ENCODE measurements at places on chromosomes 12 and 14.

GRCh38 chr14:81277096-81277495 is 56.3 kb upstream of the GTF2A1 start:
- DNase-seq, result no peak

DNA sequence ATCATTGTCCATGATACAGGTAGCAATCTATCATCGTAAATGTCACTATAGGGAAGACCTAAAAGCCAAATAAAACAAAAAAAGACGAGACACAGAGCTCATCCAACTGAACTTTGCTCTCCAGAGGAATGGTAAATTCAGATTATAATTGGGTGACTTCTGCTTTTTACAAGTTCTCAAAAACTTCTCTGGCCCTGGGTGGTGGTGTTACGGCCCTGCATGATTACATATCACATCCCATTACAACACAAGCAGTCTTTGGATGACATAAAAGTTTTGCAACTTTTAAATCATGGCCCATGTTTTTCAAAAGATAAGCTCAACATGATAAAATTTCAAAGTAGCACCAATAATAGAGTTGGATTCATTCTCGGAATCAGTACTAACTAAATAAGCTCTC is 299.6 kb downstream of the DIO2 start:
- DNase-seq, result no peak

DNA sequence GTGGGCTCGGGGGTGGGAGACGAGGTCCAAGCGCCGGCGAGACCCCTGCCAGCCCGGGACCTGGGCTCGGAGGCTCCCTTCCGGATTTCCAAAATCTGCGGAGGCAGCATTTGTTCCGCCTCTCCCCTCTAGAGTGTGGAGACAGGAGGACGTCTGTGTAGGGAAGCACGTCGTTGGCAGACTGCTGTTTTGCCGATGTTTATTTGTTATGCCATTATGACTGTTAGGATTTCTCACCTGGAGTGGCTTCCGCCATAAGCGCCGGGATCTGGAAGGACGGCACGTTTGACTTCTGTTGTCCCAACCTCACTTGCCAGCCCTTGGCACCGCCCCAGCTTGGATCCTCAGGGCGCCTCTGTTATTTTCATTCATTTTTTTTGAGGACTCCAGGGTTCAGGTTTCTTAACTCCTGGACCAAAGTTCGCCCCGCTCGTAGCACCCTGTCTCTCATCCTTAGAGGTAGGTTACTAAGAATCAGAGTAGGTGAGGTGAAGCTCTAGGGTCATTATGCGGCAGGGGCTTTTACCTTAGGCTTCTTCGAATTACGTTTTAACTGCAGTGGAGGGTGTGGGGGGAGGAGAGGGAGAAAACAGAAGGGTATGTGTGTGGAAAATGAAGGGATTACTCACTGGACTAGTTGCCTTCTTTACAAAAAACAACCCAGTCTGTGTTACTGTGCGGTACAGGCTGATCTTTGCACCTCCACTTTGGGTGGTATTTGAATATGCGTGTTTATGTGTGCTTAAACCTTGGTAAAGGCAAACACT is 547 bp upstream of the PYGL start:
- no peak for DNase-seq

GRCh38 chr14:57962325-57963035 is 96.6 kb upstream of the SLC35F4 start:
- no peak for DNase-seq

DNA sequence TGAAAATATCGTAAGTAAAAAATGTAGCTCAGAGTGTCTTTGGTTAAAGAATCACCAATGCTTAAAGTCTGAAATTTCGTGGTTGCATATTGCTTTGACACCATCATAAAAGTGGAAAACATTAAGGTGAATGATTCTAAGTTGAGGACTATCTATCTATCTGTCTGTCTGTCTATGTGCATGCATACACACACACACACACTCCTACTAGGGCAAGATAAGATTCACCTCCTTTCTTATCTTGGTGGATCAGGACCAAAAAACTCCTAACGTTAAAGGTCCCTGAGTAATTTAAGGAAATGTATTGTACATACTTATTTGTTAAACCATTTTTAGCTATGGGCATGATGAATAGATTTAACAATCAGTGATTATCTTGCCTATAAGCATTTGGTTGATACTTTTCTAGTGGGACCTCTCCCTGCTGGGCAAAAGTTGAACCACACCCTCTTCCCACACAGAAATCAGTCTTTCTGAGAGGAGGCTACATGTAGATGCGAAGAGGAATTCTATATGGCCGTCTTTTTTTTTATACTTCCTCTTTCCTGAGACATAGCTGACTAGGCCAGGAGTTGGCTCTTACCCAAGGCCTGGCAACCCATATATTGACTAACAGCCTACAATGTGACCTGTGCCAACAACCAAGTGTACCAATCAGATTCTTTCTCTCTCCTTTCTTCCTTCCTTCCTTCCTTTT is 19.3 kb upstream of the LLPH start:
- DNase-seq, result no peak

DNA sequence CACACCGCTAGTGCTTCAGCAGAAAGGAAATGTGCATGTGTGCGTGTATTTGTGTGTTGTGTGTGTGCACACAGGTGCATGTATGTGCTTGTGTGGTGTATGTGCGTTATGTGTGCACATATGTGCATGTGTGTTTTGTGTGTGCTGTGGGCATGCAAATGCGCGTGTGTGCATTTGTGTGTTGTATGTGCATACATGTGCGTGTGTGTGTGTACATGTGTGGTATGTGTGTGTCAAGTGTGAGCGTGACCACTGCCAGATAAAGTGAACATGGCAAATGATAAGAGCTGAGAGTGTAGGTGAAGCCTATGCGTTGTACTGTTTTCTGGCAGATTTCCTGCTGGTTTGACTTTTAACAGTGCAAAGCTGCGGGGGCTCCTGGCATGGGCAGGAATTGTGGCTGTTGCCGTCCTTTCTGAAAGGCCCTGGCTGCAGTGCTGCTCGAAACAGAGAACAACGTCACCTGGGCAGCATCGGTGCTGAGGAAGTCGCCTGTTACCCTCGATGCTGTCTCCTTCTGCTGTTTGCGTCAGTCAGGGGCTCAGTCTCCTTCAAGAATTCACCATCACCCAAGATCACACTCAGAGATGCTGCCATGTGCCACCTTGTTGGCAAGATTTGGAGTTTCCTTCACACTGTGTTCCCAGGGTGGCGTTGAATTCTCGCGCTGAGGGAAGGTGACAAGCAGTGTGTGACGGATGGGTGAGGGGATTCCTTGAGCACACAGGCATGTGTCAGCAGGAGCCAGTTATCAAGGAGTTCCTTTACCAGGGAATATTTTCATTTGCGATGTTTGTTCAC is 56.1 kb downstream of the ADGRD1 start:
- no peak for DNase-seq

GRCh38 chr12:53791735-53792326 is 40.1 kb upstream of the CISTR start:
- DNase-seq, result no peak

DNA sequence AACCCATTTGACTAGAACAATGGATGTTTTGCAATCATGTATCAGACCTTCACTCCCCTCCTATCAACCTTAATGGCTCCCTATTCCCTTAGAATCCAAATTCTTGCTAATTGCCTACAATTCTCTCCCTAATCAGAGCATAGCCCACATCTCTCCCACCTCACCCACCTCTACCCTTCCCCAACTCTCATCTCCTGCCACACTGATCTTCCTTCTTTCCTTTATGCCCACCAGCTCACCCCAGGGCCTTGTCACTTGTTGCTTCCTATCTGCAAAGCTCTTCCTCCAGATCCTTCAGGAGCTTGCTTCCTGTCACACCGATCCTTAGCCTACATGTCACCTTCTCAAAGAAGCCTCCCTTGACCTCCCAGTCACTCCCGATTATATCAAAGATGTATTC is 177.8 kb downstream of the KSR2 start:
- DNase-seq, result no peak

DNA sequence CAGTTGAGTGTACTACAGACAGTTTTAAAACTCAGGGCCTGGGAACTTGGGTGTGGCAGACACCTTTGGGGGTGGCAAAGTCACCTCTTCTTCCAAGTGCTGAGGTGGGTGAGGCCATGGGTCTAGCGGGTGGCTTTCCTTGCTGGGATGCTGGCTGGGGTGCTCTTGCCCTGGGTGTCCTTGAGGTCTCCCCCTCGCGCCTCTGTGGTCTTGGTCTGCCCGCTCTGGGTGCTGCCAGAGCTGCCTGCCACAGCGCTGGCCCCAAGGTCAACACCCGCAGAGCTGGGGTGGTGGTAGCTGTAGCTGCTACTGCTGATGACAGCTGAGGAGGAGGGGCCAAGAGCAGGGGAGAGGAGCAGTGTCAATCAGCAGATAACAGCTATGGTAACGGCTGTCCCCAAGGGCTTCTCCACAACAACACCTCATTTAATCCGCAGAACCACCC is 6.8 kb downstream of the KRT74 start:
- no peak for DNase-seq

DNA sequence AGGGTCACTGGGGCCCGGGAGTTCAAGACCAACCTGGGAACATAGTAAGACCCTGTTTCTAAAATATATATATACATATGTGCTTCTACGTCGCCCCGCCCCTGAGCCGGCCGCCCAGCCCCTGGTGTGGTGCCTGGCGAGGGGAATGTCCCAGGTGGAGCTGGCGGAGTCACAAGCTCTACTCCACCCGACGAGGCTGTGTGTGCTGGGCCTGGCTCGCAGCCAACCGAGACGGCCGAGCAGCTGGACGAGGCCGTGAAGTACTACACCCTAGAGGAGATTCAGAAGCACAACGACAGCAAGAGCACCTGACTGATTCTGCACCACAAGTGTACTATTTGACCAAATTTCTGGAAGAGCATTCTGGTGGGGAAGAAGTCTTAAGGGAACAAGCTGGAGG is 22.1 kb upstream of the ITPK1 start:
- DNase-seq, result no peak

GRCh38 chr14:65228956-65229747 is 126.8 kb upstream of the MAX start:
- DNase-seq, result no peak

- no peak for DNase-seq
These were observed 2.0 kb upstream of the BEGAIN start for GRCh38 chr14:100589071-100589759.

- DNase-seq, result no peak
These were observed 68.5 kb upstream of the AMN1 start for GRCh38 chr12:31797230-31797872.

- DNase-seq, result peak; percentile 24
These were observed 112.5 kb upstream of the MED13L start for GRCh38 chr12:116389990-116390389.

GRCh38 chr14:61333087-61333486 is 11.7 kb downstream of the PRKCH start:
- DNase-seq, result no peak

DNA sequence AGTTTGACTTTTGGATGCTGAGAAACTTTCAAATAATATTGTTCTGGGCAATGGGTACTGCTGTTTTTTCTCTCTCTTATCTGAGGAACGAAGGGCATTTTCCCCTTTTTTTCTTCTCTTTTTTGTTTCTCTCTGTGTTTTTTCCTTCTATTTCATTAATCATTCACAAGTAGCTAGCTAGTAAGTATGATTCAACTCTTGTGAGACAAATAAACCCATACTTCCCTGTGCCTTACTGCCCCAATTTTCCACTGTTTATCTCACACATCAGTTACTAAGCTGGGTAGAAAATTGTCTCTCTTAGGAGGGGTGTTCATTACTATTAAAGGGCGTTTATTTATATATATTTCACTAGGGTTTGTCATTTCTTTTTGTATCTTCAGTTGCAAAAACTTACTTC is 437.6 kb downstream of the RERGL start:
- no peak for DNase-seq

DNA sequence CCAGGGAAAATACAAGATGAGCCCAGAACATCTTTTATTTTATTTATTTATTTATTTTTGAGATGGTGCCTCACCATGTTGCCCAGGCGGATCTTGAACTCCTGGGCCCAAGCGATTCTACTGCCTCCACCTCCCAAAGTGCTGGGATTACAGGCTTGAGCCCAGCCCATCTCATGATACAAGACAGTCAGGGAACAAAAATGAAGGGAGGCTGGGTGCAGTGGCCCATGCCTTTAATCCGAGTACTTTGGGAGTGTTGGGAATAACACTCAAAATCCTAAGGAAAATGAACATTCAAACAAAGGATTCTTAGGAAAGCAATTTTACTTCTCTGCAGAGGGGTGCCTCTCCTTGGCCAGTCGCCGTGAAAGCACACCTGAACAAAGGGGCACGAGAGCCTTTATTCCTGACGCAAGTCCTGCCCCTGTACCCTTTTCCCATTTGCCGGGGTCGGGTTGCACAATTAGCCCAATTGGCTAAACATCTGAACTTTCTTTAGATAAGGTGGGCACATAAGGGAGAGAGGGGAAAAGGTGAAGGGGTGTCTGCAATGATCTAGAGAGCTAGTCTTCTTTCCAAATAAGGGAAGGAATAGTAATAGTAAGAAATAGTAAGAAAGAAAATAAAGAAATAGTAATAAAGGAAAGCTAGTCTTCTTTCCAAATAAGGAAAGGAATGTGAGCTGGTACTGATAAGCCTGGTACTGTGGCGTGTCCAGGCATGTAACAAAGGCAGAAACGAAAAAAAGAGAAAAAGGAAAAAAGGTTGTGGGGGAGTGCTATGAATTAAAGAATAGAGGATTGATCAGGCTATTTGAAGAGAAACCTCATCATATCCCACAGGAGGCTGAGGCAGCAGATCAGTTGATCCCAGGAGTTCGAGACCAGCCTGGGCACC is 13.4 kb downstream of the NCAPD2 start:
- DNase-seq, result no peak

DNA sequence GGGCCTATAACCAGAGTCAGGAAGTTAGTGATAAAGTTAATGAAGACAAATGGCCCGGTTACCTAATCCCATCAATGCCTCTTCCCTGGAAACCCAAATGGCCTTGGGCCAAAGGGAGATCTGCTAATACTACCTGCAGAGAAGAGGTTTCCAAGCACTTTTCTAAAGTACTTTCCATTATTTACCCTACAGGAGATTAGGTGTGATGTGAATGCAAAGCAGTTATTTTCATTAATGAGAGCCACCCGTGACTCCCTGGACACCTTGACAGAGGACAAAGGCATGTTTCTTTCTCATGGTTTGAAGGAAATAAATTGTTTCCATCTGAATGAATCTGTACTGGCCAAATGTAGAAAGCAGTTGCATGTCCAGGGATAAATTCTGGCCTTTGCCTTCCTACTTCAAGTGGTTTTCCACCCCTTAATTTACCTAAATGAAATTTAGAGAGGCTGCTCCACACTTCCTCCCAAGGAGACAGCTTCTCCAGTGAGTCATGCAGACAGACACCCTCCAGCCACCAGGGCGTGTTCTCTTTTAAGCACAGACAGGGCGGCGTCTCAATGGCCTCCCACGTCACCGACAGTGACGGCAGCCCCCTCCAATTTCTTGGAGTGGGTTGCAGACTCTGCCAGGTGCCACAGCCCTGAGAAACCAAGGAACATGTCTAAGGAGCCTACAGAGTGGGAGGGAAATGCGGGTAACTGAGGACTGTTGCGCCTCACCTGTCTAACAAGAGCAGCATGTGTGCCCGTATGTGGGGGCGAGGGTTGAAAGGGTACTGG is 43.9 kb upstream of the GNPNAT1 start:
- no peak for DNase-seq

DNA sequence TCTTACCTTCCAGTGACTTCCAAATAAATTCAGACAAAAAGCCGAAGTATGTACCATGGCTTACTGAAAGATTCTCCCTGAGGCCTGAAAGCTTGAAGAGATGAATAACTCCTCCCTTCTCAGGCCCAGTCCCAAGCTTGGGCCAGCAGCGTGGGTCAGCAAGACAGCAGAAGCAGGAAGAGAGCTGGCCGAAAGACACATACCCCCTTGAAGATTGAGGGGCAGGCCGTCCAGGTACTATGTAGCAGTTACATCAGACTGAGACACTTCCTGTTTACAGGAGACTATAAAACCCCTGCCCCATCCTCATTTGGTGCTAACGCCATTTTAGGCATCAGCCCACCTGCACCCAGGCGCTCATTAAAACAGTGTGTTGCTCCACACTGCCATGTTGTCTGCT is 15.0 kb downstream of the NDUFA12 start:
- no peak for DNase-seq
